ENCODE measurements at places on chromosomes 12 and 14. TPM values are rescaled to one million over a fixed set of nuclear protein-coding genes. Genes with fewer than 3 reads are reported as not detected.

- no peak for ATAC-seq
Observed at GRCh38 chr14:45819107-45819506, 566.1 kb upstream of the MIS18BP1 start.

DNA sequence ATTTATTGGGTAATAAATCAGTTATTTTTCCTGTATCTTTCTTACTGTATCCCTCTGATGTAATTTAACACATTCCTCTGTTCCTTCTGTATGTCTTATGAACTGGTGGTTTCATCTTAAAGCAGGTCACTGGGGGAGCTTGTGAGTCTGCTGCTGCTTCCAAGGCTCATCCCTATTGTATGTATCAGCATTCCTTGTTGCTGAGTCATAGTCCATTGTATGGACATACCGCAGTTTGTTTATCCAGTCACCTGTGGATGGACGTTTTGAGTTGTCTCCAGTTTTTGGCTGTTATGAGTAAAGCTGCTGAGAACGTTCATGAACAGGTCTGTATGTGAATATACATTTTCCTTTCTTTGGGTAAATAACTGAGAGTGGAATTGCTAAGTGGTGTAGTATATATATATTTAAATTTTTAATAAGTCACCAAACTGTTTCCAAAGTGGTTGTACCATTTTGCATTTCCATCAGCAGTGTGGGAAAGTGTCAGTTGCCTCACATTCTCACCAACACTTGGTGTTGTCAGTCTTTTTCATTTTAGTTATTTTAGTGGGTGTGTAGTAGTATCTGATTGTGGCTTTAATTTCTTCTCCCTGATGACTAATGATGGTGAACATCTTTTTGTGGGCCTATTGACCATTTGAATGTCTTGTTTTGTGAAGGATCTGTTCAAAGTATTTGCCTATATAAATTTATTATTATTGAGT is 82.7 kb downstream of the BEGAIN start:
- no peak for ATAC-seq

DNA sequence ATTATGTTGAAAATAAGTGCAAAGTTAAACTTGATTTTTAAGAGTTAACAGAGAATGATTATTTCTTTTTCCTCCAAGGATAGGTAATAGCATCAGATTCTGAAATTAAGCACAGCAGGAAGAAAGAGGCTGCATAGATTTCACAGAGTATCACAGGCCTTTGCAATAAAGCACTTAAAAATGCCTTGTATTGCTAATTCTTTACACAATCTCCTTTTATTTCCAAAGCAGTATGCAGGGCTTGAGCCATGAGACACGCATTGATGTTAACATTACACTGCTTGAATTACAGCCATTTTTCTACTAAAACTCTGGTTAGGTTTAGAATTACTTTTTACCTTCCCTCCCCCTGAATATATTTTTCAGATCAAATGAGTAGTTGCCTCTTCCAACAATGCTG is 398.3 kb downstream of the BCAT1 start:
- no peak for ATAC-seq

- no peak for ATAC-seq
Observed at GRCh38 chr12:5172886-5173285, 129.2 kb downstream of the KCNA5 start.

DNA sequence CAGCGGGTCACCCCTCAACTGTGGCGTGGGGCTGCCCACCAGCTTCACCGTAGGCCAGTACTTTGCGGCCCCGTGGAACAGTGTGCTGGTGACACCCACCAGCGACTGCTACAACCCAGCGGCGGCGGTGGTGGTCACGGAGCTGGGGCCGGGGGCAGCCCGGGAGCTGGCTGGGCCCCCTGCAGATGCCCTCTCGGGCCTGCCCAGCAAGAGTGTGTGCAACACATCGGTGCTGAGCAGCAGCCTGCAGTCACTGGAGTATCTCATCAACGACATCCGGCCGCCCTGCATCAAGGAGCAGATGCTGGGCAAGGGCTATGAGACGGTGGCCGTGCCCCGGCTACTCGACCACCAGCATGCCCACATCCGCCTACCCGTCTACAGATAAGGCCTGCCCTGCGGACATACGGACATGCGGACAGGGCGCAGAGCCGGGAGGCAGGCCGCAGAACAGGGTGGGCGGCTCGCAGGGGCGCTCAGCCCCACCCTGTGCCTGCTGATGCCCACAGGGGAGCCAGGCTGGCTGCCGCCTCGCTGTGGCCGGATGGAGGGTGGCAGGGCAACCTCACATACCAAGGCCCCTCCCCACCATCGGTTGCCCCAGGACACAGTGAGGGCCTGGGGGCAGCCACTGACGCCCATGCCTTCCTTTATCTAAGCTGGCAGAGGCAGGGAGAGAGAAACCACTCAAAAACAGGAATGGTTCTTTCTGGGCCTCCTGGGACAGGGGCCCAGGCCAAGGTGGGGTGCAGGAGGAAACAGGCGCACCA is 55.5 kb downstream of the FAM222A start:
- ATAC-seq = no peak

Gene ACOT6
- not detected for total RNA-seq

- peak; percentile 95 for ATAC-seq
Observed at GRCh38 chr14:69152902-69153151, at the start of gene DCAF5. Gene DCAF5, minus strand, starts transcription at chr14:69153119. Its CDS starts 141 bp downstream, at chr14:69152978.

GRCh38 chr12:8969861-8970411 is 19.4 kb upstream of the KLRG1 start:
- no peak for ATAC-seq

GRCh38 chr12:52295663-52296062 is 4.3 kb upstream of the KRT81 start:
- no peak for ATAC-seq

GRCh38 chr14:67703997-67704396 is 2.3 kb downstream of the RDH12 start:
- ATAC-seq = no peak

DNA sequence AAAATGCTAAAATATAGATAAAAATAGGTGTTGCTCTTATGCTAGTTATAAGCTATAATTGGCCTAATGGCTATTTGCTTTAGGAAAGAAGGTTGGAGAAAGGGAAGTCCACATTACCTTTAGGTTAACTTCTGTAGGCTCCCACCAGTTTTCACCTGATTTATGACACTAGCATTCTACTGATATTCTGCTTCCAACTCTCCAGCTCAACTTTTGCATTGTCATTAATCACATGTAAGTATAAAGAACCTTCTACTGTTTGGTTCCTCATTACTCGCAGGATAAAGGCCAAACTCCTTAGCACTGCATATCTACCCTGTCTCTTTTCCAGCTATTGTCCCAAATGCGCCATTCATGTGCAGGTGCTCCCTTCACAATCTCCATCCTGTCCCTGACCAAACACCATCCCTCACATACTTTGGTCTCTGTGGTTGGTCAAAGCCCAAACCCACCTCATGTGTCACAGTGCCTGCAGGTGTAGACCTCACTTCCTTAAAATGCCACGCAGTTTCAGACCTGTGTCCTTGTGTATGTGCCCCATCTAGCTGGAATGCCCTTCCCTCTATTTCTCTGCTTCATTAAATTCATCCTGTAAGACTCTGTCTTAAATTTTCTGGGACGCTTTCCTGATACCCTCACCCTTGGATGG is 3.3 kb downstream of the DDHD1 start:
- no peak for ATAC-seq

DNA sequence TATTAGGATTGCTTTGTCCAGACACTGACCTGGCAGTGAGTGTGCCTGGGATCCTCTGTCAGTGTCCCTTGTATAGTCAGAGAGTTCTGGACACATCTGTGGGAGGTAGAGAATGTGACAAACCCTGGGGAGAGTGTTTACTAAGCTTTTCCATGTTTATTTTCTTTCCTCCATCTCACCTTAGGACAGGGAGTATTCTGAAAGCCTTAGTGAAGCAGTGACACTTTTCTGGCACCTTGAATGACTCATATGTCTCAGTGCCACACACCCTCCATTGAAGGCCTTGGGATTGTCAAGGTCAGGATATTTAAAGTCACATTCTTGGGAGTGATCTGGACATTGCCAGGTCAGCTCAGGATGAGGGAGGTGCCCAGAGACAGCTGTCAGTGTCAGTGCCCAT is 34.9 kb upstream of the CTDSP2 start:
- peak; percentile 82 for ATAC-seq

GRCh38 chr12:121511916-121512315 is 68.9 kb downstream of the KDM2B start:
- no peak for ATAC-seq

Gene MFAP5
- total RNA-seq = 3.3 TPM

- peak; percentile 53 for ATAC-seq
Observed at GRCh38 chr14:64476438-64476837, 11.1 kb downstream of the AKAP5 start.

Gene HRK
- total RNA-seq = 1.5 TPM

DNA sequence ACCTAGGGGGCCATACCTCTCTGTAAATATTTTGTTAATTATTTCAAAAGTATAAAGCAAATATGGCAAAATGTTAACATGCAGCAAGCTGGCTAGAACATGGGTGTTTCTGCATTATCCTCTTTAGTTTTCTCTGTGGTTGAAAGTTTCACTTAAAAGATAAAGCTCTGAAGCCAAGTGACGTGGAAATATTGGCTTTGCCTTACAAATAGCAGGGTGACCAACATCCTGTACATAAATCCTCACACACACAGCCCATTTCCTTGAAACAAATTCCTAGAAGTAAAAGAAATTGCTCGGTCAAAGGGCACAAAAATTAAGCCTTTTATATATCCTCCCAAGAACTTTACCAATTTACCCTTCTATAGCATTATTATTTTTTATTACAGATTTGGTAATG is 10.6 kb upstream of the VWF start:
- ATAC-seq = no peak
